Heart right ventricle (tissue), 16 donors: ENCODE measurements at places on chromosomes 3 and 15. TPM values are rescaled to one million over a fixed set of nuclear protein-coding genes. Genes with fewer than 3 reads are reported as not detected.

DNA sequence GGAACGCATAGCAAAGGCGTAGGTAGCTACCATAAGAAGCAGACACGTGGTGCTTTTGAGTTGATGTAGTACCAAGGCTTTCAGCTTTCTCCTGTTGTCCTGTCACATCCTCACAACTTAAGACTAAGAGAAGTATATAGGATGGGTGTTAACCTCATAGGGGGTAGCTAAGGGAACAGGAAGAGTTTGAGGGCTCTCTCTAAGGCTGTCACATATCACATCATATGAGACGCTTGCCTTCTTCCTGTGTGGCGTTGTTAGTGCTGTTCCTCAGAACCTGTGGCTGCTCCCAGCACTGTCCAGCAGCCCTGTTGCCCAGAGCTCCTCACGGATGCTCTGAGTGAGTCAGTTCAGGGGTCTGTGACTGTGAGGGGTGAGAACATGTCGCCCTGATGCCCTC lies 14.7 kb downstream of the DHX30 start:
- no peaks in the 10 kb centered on the region for H3K4me1 ChIP-seq
- H3K27me3 ChIP-seq = no peaks in the 10 kb centered on the region
- H3K4me3 ChIP-seq = no peak overlapping the region
- peaks cover 12% of the 10 kb centered on the region for H3K36me3 ChIP-seq
- H3K27ac ChIP-seq = no peak overlapping the region

DNA sequence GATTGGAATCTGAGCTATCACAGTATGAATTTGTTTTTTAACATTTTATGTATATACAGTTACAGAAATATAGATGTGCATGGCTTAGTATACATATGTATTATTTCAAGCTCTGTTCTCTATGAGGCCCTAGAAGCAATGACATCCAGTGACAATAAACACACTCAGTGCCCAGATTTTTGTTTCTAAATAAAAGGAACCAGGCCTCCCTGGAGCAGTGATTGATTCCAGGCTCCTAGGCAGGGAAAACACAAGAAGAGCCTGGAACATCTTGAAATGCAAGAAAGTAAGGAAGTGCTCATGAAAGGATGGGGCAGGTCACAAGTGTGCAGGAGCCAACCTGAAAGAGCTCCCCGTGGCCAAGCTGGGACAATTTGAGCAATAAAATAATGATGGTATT lies 18.5 kb upstream of the CGNL1 start:
- no peaks in the 10 kb centered on the region for H3K36me3 ChIP-seq
- no peaks in the 10 kb centered on the region for H3K4me1 ChIP-seq
- H3K27me3 ChIP-seq = no peaks in the 10 kb centered on the region
- no peak for DNase-seq

- H3K27me3 ChIP-seq = no peaks in the 10 kb centered on the region
- peaks cover 51% of the 10 kb centered on the region for H3K4me1 ChIP-seq
- H3K4me3 ChIP-seq = no peak overlapping the region
- DNase-seq = no peak
Observed at GRCh38 chr3:113249111-113249510, 37.8 kb downstream of the BOC start.

DNA sequence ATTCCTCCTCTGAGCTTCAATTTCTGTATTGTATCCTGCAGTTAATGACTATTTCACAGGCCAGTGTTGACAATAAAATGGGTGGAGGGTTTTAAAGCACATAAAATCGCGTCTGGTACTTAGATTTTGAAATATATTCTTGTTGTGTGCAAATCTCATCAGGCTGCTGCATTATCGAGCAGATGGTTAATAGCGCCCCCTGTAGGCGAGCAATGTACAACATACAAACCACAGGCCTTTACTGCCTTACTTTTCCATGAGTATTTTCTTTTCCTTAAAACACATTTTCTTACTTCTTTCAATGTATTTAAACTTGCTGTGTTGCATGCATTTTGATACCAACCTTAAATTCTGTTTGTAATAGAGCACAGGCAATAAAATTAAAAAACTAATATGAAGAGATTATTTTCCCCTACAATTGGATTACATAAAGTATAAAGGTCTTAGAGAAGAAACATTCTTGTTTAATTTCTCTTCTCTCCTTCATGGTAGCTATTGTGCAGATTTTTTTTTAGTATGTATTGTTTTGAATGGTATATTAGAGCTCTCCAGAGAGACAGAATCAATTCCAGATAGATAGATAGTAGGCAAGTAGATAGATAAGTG lies 608.4 kb downstream of the CADM2 start:
- no peak overlapping the region for H3K27ac ChIP-seq
- peak; percentile 6 for DNase-seq
- H3K27me3 ChIP-seq = no peaks in the 10 kb centered on the region
- H3K4me3 ChIP-seq = no peak overlapping the region

- no peaks in the 10 kb centered on the region for H3K27me3 ChIP-seq
- no peak overlapping the region for H3K27ac ChIP-seq
- H3K36me3 ChIP-seq = no peaks in the 10 kb centered on the region
- H3K4me1 ChIP-seq = no peaks in the 10 kb centered on the region
- no peak for DNase-seq
Observed at GRCh38 chr3:121979246-121979645, 42.8 kb downstream of the ILDR1 start.

GRCh38 chr15:39785139-39785538 lies 2.5 kb upstream of the FSIP1 start:
- no peak for DNase-seq
- no peaks in the 10 kb centered on the region for H3K27me3 ChIP-seq
- H3K4me3 ChIP-seq = no peak overlapping the region
- no peak overlapping the region for H3K27ac ChIP-seq
- peaks cover 20% of the 10 kb centered on the region for H3K4me1 ChIP-seq
- no peaks in the 10 kb centered on the region for H3K36me3 ChIP-seq

GRCh38 chr3:168933614-168934013 lies 729.9 kb downstream of the MECOM start:
- no peaks in the 10 kb centered on the region for H3K27me3 ChIP-seq
- DNase-seq = no peak
- no peak overlapping the region for H3K27ac ChIP-seq
- no peak overlapping the region for H3K4me3 ChIP-seq

- peaks cover 2% of the 10 kb centered on the region for H3K4me1 ChIP-seq
- no peaks in the 10 kb centered on the region for H3K27me3 ChIP-seq
- no peak for DNase-seq
- H3K27ac ChIP-seq = no peak overlapping the region
Observed at GRCh38 chr3:191500892-191501291, 39.9 kb downstream of the PYDC2 start.

DNA sequence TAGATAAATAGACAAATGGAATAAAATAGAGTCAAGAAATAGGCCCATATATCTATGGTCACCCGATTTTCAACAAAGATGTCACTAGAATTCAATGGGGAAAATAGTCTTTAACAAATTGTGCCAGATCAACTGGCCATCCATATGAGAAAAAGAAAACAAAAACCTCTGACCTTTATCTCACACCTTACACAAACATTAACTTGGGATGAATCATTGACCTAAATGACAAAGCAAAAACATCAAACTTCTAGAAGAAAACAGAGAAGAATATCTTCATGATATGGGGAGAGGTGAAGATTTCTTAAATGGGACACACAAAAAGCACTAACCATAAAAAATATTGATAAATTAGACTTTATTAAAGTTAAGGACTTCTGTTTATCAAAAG lies 31.9 kb downstream of the ITGA11 start:
- no peaks in the 10 kb centered on the region for H3K27me3 ChIP-seq
- DNase-seq = no peak
- H3K27ac ChIP-seq = no peak overlapping the region

- H3K27ac ChIP-seq = no peak overlapping the region
- no peaks in the 10 kb centered on the region for H3K36me3 ChIP-seq
- DNase-seq = no peak
Observed at GRCh38 chr3:36372534-36372935, 7.8 kb upstream of the STAC start.

DNA sequence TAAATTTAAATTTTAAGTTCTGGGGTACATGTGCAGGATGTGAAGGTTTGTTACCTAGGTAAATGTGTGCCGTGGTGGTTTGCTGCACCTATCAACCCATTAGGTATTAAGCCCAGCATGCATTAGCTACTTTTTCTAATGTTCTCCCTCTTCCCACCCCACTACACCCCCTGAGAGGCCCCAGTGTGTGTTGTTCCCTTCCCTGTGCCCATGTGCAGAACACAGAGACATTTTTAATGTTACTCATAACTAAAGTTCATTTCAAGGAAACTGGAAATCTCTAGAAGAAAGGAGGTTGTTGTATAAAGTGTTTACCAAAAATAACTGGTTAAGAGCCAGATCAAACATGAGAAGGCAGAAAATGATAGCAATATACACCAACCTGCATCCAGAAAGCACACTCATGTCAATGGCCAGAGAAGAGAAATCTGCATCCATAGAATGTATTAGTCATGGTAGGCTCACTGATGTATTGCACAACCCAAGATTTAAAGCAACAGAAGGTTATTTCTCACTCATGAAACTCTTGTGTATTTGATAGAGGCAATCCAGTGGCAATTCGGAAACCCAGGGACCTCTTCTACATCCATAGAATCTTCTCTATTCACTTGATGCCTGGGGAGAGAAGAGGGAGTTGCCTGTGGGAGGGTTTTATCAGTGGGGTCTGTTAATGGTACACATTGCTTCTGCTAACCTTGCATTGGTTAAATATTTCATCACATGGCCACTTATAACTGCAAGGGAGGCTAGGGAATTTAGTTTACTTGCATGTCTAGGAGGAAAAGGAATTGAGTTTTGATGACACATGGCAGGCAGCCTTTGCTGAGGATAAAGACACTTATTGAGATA lies 321.9 kb upstream of the RASGRP1 start:
- H3K36me3 ChIP-seq = no peaks in the 10 kb centered on the region
- H3K27ac ChIP-seq = no peak overlapping the region
- no peak overlapping the region for H3K4me3 ChIP-seq
- no peaks in the 10 kb centered on the region for H3K27me3 ChIP-seq

DNA sequence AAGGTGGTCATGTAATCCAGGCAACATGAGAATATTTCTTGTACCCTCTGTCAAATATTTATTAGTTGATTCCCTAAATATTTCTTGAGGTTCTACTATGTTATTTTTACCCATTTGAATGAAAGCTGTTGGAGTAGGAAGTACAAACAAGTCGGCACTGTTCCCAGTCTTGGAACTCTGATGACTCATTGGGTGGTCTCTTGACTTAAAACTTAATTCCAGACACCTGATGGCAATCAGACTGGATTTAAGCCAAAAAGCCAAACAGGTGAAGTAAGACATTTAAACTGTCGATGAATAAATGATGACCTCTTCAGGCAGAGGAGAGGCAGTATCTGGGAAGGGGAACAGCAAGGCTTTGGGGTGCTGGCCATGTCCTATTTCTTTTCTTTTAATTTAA lies 22.8 kb downstream of the C2CD4A start:
- peaks cover 5% of the 10 kb centered on the region for H3K4me1 ChIP-seq
- no peak overlapping the region for H3K27ac ChIP-seq
- no peaks in the 10 kb centered on the region for H3K36me3 ChIP-seq
- no peak overlapping the region for H3K4me3 ChIP-seq

DNA sequence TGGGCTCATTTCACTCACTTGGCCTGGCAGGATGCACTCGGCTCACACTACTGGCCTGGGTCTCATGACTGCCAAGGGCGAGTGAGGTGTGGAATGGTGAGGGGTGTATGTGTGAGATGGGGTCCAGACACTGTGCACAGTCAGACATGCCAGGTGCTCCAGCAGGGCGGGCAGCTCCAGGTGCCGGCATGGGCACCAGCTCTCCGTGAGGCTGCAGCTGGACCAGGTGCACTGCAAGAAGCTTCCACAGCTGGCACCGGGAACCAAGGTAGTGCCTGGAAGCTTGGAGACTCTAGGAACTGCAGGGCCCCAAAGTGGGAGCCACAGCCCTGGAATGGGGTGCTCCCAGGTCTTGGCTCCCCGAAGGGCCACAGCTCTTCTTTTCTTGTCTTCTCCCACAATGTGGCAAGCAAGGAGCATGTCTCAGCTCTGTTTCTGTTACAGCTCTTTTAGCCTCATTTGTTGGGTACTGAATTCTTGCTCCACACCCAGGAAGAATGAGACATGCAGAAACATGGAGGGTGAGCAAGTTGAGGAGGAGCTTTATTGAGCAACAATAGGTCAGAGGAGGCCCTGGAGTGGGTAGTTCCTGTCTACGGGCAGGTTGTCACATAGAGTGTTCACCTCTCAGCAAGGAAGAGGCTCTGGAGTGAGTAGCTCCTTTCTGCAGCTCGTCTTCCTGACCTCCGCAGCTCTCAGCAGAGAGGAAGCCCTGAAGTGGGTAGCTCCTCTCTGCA lies 762.8 kb downstream of the CADM2 start:
- no peaks in the 10 kb centered on the region for H3K27me3 ChIP-seq
- no peaks in the 10 kb centered on the region for H3K4me1 ChIP-seq
- no peak overlapping the region for H3K4me3 ChIP-seq
- H3K36me3 ChIP-seq = no peaks in the 10 kb centered on the region
- DNase-seq = no peak

The ACVR2B gene
- 6.5 TPM for total RNA-seq

The CEP152 gene
- 1.3 TPM for total RNA-seq

The CCR3 gene
- total RNA-seq = not detected

The PRKCD gene
- total RNA-seq = 6.9 TPM

The LINGO1 gene
- total RNA-seq = 1.3 TPM

The NR1I2 gene
- 0.21 TPM for total RNA-seq

The FAN1 gene
- 19.7 TPM for total RNA-seq

The SLC24A5 gene
- total RNA-seq = not detected
